CD8-positive, alpha-beta T cell (primary cell): ENCODE measurements at places on chromosomes 4 and X.

GRCh38 chr4:159736411-159736810 is 633.5 kb downstream of the RAPGEF2 start:
- DNase-seq: no peak

- DNase-seq: no peak
These were observed 112.7 kb upstream of the DUSP21 start for GRCh38 chrX:44731160-44731559.

DNA sequence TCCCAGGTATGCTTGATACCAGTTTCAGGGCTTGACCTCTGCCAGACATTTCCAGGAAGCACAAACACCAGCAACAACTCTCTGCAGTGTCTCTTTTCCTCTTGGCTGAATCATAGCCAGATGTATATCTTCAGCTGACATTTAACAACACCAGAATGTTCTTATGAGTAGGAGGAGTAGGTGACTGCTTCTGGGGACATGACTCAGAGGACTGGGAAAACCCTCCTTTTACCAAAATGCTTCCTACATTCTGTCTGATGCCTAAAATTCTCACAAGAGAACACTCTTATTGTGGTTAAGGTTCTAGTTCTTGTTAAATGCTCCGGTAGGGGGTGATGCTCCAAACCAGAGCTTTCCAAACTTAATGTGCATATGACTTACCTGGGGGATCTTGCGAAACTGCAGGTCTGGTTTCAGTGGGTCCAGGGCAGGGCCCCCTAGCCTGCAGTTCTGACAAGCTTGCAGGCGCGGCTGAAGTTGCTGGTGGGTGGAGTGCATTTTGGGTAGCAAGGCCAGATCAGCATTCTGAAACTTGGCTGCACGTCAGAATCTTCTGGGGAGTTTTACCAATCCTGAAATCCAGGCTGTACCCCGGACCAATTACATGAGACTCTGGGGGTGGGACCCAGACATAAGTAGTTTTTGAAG is 329.3 kb upstream of the RPS6KA3 start:
- no peak for DNase-seq

- DNase-seq: no peak
These were observed 69.6 kb downstream of the FAM53A start for GRCh38 chr4:1614502-1614853.

DNA sequence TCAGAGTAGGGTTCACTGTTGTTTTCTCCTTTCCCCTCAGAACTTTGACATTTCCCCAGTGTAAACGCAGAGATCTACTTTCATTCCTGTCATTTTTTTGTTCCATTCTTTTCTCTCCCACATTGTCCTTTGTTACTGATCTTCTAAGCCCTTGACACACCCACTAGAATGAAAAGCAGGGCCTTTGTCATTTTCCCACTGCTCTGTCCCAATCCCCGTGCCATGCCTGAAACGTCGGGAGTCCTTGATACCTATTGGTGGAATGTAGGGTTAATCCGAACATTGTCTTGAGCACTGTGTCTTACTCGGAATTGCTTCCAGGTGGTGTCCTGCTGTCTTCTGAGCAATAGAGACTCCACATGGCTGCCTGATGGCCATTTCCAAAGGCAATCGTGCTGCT is 887.1 kb upstream of the FRG1 start:
- DNase-seq: no peak

- DNase-seq: no peak
These were observed 34.3 kb upstream of the BANK1 start for GRCh38 chr4:101756181-101756580.

DNA sequence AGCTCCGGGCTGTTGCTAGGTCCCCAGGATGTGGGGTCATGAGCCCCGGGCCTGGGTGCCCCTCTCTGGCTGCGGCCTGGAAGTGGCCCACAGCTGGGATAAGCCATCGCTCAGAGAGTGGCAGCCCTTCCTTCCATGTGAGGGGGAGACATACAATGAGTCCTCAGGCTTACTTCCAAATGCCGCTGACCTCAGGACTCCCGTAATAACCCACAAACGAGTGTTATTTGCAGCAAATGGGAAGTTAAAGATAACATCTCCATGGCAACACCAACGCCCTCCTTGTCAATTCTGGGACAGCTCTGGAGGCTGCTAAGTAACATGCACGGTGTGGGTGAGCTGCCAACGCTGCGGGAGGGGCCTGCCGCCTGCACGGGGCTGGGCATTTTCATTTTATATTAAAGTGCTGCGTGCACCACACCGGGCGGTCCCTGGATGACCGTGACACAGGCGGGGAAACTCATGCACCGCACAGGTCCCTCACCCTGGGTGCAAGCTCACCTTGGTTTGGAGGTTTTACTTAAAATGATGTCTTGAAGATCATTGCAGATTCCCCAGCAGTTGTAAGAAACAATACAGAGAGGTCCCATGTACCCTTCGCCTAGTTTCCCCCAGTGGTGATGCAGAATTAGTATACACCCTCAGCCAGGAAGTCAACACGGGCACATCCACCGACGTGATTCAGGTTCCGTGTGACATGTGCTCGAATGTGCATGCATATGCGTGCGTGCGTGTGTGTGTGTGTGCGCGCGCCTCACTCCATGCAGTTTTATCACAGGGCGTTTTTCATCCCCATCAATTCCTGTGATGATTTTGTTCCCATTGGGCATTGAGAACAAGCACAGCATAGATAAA is 79.4 kb downstream of the ABLIM2 start:
- DNase-seq: no peak

GRCh38 chr4:114277690-114278089 is 298.2 kb upstream of the ARSJ start:
- no peak for DNase-seq

DNA sequence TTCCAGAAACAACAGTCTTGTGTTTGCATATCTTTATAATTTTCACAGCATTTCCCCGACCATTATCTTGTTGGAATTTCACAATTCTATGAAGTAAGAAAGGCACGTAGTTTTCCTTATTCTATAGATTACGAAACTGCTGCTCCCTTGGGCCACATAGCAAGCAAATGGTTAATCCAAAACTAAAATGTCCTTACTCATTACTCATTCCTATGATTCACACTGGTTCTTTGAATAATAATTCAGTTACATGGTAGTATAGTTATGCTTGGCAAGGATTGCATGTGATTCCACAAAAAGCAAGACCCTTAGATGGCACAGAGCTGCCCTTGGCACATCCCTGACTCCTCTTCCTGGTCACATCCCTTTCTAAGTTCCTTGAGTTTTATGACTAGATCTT is 51.2 kb downstream of the OR13H1 start:
- no peak for DNase-seq

- no peak for DNase-seq
These were observed 964.3 kb upstream of the TENM3 start for GRCh38 chr4:181278941-181279340.

DNA sequence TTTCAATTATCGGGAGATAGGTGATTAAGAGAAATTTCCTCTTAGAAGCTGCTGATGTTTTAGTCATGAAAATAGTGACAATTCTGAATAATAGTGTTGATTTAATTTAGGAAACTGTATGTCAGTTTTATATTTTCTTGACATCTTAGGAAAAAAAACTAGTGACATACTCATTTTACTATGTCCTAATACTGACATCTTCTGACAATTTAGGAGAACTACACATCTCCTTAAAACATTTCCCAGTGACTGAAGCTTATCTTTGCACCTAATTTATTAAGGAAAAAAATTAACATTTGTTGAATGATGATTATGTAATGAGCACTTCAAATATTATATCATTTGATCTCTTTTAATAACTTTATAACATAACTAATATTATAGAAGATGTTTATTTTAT is 42.0 kb upstream of the RBMXL3 start:
- no peak for DNase-seq

DNA sequence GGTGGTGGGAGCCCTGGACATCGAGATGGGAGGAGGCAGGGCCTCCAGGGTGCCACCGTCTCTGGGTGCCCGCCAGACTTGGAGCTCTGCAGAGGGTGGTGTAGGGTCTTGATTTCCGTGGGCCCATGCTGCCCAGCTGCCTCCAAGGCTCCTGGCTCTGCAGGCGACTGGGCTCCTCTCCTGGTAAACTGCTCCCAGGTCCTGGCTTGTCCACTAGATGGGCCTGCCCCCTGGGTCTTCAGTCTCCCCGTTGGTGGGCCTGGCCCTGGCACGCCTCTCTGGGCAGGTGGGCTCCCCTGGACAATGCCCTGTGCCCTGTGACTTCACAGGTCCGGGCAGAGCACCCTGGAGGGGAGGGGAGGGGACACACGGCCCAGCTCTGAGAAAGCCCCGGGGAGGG is 7.7 kb downstream of the FGFR3 start:
- no peak for DNase-seq

DNA sequence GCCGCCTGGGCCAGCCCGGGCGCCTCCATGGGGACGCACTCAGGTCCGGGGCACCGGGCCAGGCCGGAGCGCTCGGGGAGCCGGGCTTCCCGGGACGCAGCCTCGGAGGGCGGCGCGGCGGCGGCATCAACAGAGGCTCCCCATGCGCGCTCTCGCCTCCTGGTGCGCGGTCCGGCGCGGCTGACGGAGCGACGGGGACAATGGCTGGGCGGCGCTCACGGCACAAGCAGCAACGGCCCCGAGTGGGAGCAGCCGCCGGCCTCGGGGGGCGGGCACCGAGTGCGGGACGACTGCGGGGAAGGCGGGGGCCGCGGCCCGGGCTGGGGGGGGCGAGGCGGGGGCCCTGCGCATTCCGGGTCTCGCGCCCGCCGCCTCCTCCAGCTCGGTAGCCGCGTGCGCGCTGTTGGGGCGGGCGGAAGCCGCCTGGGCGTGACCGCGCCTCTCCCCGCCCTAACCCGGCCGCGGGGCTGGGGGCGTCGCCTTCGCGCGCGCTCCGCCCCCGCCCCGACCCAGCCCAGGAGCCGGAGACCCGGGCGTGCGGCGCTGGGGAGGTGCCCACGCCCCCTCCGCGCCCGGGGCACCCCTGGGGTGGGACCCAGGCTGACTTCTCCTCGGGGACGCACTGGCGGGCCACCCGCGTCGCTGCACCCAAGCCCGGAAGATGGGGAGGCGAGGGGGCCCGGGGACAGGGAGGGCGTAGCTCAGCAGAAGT is at the start of gene PRKX:
Gene PRKX (minus strand): TSS at position 425 of the 712 bp plus-strand sequence. CDS start 396 bp downstream, at position 29.
- peak; percentile 65 for DNase-seq

DNA sequence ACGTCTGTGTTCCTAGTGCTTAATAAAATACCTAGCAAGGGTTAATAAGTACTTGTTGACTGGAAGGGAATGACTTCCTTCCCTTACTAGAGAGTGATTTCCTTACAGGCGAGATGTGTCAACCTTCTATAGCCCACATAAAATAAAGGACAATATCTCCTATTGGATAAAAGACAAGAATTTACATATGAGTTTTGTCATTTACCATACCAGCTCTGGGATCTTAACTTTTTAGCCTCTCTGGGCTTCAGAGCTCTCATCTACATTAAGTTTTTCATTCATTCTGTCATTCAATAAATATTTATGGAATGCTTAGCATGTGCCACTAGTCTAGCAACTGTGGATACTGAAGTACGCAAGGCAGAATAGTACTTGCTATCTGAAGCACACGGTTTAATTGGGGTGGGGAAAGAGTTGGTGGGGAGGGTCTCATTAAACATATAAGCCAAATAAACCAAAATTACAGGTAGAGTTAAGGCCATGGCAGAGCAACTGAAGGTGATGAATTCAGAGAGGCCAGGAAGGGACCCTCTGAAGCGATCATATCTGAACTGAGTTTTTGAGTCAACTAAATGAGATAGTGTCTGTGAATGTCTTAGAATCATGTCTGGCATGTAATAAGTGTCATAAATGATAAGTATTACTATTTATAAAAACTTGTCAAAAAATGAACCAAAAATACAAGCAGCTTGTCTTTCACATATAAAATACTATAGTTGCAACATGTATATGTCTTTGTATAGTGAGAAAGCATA is 91.6 kb upstream of the BMP2K start:
- no peak for DNase-seq

DNA sequence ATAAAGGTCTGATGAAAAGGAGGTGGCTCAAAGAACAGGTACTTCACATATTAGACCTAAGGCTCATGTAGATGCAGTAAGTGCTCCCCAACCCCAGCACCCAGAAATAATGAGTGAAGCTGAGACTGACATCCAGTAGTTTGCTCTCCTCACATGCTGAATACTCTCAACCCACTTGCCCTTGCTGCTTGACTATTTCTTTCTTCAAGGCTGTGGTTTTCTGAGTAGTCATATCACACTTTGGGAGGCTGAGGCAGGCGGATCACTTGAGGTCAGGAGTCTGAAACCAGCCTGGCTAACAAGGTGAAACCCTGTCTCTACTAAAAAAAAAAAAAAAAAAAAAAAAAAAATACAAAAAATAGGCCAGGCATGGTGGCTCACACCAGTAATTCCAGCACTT is 51.5 kb upstream of the PRPS1 start:
- peak; percentile 1 for DNase-seq

- DNase-seq: no peak
These were observed 1113.1 kb upstream of the LCORL start for GRCh38 chr4:19134685-19135084.

GRCh38 chr4:23060776-23061175 is 368.0 kb downstream of the GBA3 start:
- no peak for DNase-seq

GRCh38 chr4:2745981-2746806 is 9.9 kb downstream of the TNIP2 start:
- peak; percentile 66 for DNase-seq

- no peak for DNase-seq
These were observed 41.5 kb downstream of the CLCN4 start for GRCh38 chrX:10198254-10198653.

- DNase-seq: no peak
These were observed 277.6 kb upstream of the DIAPH2 start for GRCh38 chrX:96407072-96407471.

- no peak for DNase-seq
These were observed 46.6 kb upstream of the NWD2 start for GRCh38 chr4:37197899-37198298.

DNA sequence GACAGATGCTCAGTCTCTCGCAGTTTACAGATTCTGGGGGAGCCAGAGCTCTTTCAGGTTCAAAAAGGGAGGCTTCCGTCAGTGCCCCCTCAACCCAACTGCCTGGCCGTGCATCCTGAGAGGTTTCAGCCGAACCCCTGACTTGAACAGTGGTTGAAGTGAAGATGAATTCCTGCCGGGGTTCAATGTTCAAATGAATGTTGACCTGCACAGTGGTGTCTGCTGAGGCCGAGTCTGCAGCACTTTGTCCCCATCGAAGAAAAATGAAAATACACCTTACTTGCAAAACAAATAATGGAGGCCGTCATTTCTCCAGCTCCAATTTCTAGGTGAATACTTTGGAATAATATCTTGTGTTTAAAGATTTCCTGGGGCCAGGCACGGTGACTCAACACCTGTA is 33.7 kb downstream of the GYG2 start:
- no peak for DNase-seq

DNA sequence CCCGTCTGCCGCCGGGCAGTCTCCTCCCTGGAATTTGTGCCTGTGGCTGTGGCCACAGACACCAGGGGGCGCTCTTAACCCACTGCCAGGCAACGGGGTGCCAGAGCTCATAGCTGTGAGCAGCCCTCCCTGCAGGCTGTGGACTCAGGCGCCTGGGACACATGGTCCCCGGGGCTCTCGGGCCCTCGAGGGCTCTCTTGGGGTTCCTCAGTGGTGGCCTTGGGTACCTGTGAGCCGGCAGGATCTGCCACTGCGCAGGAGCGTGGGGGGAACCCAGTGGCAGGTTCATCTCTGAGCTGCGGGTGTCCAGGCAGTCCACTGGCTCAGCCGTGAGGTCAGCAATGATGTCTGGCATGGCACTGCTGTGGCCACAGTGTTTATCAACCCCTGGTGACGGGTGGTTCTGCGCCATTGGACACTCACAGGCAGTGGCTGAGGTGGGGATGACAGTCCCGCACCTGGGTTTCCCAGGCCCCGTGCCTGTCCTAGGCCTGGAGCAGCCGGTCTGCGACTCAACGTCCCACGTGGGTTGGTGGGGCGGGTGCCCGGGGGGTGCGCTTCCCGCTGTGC is 37.2 kb downstream of the PCGF3 start:
- DNase-seq: peak; percentile 85

- peak; percentile 30 for DNase-seq
These were observed 68.2 kb downstream of the ARHGAP10 start for GRCh38 chr4:147799986-147800555.
